Thoracic aorta (tissue), 2 donors: ENCODE measurements at places on chromosomes 13 and 19. TPM values are rescaled to one million over a fixed set of nuclear protein-coding genes. Genes with fewer than 3 reads are reported as not detected.

Gene ZNF787
- total RNA-seq: 18.7 TPM

Gene FUT6
- not detected for total RNA-seq

Gene CEACAM21
- total RNA-seq: 6.9 TPM

Gene ZNF324B
- total RNA-seq: 12.0 TPM

Gene ZNF844
- 9.0 TPM for total RNA-seq

Gene PODNL1
- total RNA-seq: 9.9 TPM

Gene GPR108
- 84.2 TPM for total RNA-seq

Gene KLHL1
- total RNA-seq: not detected

Gene RNF113B
- total RNA-seq: not detected

Gene COX7A1
- total RNA-seq: 41.0 TPM

Gene EPS8L1
- 16.3 TPM for total RNA-seq

Gene SYT3
- total RNA-seq: not detected

Gene SYNGR4
- not detected for total RNA-seq

Gene SHC2
- total RNA-seq: 18.8 TPM

Gene PSG3
- total RNA-seq: not detected

GRCh38 chr19:40960780-40961179 lies 30.3 kb upstream of the CYP2B6 start:
- DNase-seq: no peak

DNA sequence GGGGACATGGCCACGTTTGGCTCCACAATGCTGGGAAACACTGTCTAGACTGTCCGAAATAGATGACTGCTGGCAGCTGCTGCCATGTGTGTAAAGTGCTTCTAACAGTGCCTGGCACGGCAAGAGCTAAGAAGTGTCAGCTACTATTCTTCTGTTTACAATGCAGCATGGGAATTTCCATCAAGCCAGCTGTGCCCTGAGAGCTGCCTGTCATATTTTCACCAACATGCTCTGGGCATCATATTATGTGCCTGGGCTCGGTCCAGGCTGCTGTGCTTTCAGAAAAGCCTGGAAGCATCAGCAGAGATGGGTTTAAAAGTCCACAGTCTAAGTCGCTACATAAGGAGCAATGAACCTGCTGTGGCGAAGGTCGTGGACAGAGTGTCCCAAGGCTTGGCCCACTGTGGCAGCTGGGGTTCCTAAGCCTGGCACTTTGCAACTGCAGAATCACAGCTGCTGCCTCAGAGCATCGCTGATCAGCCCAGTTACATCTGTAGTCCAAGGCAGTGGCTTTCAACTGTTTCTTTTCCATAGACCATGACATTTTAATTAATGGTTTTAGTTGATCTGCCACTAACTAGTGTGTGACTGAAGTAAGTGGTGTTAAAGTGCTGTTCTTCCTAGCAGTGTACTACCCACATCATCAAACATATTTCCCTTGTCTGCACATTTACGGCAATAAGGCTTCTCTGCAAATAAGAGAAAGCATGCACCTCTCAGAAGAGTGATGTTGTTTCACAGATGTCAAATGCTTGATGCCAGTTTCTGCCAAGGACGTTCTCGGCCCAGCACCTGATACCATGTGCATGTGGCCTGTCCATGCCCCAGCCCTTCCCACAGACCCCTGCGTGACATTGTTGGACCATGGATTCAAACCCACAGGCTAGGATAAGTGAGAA lies 95.7 kb upstream of the C1QTNF9B start:
- DNase-seq: no peak

- DNase-seq: no peak
These were observed 333.9 kb downstream of the NALCN start for GRCh38 chr13:101082441-101082840.

GRCh38 chr19:460877-461720 lies at the start of gene SHC2:
Gene SHC2 (minus strand): TSS chr19:461033. CDS start chr19:460996, 37 bp downstream.
- DNase-seq: no peak

- DNase-seq: no peak
These were observed 55.2 kb downstream of the VWA8 start for GRCh38 chr13:41905600-41906254.

GRCh38 chr13:25761041-25761440 lies 290.8 kb downstream of the SHISA2 start:
- DNase-seq: no peak

DNA sequence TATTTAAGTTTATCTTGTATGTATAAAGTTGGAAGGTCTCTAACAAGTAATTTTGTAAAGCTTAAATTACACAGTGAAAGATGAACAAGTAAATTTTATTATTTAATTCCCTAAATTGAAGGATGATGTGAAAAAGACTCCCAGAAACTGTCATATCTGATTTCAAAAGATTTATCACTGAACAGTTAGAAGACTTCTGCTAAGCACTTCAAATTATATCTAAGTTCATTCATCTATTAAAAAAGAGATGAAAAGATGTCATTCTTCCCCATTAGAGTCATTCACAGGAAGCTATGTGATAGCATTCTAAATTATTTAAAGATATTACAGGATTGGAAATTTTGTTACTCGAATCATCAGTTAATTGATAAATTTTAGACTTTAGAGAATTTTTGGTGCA lies 359.4 kb downstream of the ITGBL1 start:
- no peak for DNase-seq

DNA sequence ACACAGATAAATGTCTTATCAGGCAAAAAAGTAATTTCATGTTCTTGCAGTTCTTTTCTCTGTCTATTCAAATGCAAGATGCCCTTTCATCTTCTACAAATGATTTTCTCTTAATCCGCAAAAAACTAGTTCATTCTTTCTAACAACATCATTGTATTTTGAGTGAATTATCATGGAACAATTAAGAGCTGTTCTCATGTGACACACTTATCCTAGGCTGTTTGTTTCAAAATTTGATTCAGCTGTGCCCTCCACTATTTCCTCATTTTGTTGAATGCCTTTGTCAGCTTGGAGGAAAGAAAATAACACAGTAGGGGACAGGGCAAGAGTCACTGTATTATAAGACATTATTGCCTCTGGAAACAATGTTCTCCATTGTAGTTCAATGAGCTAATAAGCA lies 396.9 kb downstream of the KCTD12 start:
- DNase-seq: no peak

- DNase-seq: no peak
These were observed 4.2 kb upstream of the TNPO2 start for GRCh38 chr19:12727745-12728433.

GRCh38 chr13:51584731-51585672 lies 740 bp downstream of the WDFY2 start:
- DNase-seq: peak; percentile 15

DNA sequence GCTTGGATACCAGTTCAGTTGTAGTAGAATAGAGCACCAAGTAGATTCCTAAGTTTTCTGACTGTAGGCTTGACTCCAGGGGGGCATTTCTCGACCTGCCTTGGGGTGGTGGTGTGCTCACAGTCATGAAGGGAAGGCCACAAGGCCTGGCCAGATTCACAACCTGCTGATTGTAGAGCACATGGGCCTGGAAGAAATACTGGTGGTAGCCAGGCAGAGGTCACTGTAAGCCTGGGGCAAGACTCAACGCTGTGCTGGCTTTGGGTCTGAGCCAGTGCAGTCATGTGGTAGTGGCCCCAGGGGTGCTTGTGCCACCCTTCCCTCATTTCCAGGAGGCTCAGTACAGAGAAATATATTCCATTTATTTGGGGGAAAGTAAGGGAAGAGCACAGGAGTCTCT lies 832.3 kb upstream of the SLC10A2 start:
- no peak for DNase-seq

GRCh38 chr19:7152568-7152967 lies 83.1 kb downstream of the ZNF557 start:
- DNase-seq: no peak

DNA sequence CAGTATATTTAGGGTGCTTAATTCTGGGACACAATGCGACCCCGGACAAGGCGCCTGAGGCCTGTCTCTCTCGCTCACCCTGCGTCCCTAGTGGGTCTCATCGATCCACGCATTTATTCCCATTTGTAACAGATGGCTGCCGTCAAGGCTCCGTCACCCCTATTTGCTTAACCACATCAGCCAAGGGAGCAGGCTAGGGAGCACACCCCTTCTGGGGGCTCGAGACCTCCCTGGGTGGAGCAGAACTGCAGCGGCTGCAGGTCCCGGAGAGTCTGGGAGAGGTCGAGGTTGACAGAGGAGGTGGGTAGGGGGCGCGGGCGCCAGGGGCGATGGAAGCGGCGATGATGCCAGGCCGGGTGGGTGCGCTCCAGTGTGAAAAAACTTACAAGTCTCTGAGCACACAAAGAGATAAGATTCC lies 507 bp downstream of the ALG5 start:
- no peak for DNase-seq

DNA sequence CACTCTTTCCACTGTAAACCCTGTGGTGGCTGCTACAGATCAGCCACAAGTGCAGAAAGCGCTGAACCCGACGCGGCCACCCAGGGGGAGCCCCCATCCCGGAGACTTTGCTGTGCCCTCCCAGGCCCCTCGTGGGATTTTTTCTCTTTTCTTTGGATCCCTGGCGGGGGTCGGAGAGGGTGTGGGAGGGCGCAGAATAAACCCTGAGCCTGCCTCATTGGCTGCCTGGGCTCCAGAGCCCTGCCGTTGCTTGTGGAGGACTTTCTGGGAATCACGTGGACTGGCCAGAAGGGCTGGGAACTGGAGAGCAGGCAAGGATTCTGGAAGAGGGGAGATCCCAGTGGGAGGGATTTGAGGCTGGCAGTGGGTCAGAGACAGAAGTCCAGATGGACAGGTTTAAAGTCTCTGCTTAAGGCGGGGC lies 24.9 kb downstream of the GADD45B start:
- no peak for DNase-seq

DNA sequence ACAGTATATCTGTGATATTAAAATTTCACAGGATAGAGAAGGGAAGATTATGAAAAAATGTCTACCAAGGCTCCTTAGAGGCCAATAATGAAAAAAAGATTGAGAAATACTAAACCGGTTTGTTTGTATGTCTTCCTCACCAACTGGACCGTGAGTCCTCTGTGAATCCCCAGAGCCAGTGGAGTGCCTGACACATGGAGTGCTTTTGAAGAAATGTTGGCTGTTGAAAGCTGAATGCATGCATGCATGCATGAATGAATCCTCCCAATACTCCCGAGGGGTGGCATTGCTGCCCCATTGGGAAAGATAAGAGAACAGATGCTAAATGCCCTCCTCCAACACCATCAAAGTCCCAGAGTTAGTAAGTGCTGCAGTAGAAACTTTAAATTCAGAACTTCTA lies 152.7 kb upstream of the SERP2 start:
- no peak for DNase-seq

GRCh38 chr13:69857183-69857821 lies 250.3 kb upstream of the ATXN8OS start:
- DNase-seq: no peak

DNA sequence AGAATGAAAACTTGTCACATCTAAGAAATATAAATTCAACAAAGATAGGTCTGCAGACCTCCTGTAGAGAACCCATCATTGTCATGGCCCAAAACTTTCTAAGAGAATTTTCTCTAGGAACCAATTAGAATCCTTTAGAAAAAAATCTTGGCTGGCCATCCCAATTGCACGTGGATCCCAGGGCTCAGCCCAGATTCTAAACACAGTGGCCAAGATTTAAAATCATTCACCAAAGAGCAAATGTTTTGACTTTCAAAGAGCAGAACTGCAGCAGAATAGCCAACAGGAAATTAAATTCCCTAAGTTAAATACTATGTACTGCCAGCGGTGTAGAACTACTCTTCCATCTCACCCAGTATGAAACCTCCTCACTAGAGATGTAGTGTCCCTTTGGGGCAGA lies 21.3 kb downstream of the IPO5 start:
- no peak for DNase-seq

- DNase-seq: no peak
These were observed 175.1 kb upstream of the KL start for GRCh38 chr13:32840989-32841713.

DNA sequence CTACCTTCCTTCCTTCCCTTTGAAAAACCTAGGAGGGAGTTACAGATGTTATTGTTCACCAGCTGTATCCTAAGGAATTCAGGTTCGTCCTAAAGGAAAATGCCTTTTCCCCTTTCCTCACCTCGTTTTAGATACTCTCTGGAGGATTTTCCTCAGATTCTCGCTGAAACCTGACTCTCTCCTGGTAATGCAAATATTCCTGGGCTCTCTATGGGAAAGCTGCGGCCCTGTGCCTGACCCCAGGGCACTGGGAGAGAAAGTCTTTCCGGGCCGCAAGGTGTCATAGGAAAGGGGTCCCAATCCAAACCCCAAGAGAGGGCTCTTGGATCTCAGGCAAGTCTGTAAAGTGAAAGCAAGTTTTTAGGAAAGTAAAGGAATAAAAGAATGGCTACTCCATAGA lies 13.1 kb upstream of the OR1M1 start:
- DNase-seq: no peak

GRCh38 chr19:2330255-2330631 lies 1.8 kb downstream of the SPPL2B start:
- no peak for DNase-seq

DNA sequence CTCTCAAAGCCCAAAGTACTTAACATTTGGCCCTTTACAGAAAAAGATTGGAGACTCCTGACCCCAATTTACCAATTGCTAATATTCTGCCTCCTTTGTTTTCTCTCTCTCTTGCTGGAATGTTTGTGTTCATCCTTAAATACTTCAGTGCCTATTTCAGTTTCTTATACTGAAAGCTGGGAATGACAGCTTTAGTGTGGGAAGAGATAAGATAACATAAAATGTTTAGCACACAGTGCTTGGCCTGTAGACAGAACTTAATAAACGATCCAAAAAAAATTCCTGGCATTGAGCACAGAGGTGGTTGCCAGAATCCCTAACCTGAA lies 3.0 kb upstream of the PLEKHF1 start:
- DNase-seq: no peak

GRCh38 chr19:3538965-3539755 lies at the start of gene TEKTIP1:
Gene TEKTIP1 (plus strand): TSS chr19:3539174. CDS start chr19:3539178, 4 bp downstream.
- DNase-seq: no peak

DNA sequence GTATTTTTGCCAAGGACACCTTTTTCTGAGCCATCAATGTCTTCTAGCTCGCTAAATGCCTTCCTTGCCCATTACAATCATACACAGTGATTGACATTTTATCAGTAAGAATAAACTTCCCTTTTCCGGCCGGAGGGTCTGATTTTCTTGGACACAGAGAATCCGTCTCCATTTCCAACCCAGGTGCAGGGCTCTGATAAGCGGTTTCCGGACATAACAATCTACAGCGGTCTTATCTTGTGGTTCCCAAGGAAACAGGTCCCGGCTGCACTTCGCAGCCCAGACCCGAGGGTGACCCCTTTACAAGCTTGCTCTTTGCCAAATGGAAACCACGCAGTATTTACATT lies 5.1 kb upstream of the ZNF77 start:
- DNase-seq: no peak

GRCh38 chr19:47498561-47498960 lies 14.5 kb upstream of the KPTN start:
- DNase-seq: no peak

GRCh38 chr13:33168321-33168960 lies 117.1 kb downstream of the STARD13 start:
- no peak for DNase-seq
